Naive thymus-derived CD8-positive, alpha-beta T cell (primary cell): ENCODE measurements at places on chromosomes 7 and 10.

GRCh38 chr7:7653593-7654187 lies 13.1 kb downstream of the UMAD1 start:
- no peak overlapping the region for H3K4me3 ChIP-seq
- no peak for DNase-seq
- no peak overlapping the region for H3K27ac ChIP-seq
- no peaks in the 10 kb centered on the region for H3K27me3 ChIP-seq
- peaks cover 21% of the 10 kb centered on the region for H3K36me3 ChIP-seq

DNA sequence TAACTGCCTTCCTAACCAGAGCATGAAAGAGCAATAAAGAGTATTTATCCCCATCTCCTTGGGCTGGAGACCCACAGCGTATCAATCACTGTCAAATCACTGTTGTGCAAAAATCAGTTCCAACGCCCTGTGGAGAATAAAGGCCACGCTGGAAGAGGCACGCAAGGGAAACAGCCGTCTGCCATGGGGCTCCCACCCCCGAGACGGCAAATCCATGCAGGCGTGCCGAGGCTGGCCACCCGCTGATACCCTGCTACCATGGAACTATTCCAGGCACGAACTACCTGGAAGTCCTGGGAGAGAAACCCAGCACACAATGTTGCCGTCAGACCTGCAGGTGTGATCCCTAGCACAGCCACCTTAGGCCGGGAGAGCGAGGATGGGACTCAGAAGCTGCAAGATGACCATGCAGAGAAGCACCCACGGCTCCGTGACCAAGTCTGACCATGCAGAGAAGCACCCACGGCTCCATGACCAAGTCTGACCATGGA lies 185.3 kb downstream of the DIP2C start:
- no peaks in the 10 kb centered on the region for H3K36me3 ChIP-seq
- H3K27me3 ChIP-seq, result peaks cover 3% of the 10 kb centered on the region
- H3K27ac ChIP-seq, result no peak overlapping the region
- no peak for DNase-seq

DNA sequence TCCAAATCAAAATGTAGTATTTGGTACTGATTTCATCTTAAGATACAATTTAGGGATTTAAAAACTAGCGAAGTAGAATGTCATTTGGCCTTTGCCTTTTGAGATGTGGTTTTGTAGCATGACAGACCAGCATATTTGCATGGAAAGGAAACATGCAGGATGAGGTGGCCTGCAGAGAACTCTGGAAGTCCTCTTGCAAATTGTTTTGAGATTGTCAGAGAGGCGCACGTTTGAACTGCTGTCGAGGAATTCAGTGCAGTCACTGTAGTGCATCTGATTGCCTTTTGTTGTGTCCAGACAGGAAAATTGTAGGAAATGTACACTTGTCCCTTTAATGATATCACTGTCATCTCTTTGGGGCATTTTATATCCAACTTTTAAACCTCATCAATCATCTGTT lies 136.7 kb downstream of the CELF2 start:
- peak overlapping the region; percentile 72 for H3K27ac ChIP-seq
- DNase-seq, result no peak
- H3K4me3 ChIP-seq, result peak overlapping the region; percentile 40
- H3K27me3 ChIP-seq, result no peaks in the 10 kb centered on the region
- no peaks in the 10 kb centered on the region for H3K36me3 ChIP-seq

- H3K4me3 ChIP-seq, result no peak overlapping the region
- H3K4me1 ChIP-seq, result peaks cover 13% of the 10 kb centered on the region
- H3K36me3 ChIP-seq, result no peaks in the 10 kb centered on the region
- H3K27me3 ChIP-seq, result peaks cover 68% of the 10 kb centered on the region
- DNase-seq, result no peak
- no peak overlapping the region for H3K27ac ChIP-seq
Observed at GRCh38 chr10:692682-693351, 3.3 kb upstream of the DIP2C start.

DNA sequence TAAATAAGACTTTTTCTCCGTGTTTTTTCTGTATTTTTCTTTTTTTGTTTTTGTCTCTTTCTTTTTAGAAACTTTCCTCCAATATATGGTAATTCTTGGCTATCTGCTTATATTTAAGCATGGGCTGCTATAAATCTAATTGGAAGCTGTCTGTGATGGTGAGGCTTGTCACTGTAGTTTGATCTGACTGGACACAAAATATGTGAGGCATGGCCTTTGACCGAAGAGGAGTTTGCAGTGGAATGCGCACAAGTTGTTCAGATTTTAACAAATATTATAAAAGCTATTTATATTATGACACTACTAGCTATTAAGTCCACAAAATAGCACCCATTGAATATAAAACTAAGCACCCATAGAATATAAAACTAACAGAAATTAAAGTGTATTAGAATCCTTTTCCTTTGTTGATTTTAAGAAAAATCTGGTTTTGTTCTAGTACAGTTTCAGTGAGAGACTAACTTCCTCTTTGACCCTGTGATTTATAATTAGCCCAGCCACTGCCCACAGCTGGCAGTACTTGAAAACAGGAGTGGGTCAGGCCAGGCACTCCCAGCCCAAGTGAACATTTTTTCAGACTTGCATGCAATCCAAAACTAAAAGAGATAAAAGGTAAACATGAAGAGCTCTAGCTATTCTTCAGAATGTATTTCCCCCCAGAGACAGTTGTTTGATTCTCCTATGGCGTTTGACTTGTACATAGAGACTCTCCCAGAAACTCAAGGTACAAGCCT lies 69.9 kb upstream of the FGL2 start:
- no peaks in the 10 kb centered on the region for H3K27me3 ChIP-seq
- H3K4me3 ChIP-seq, result no peak overlapping the region
- peaks cover 31% of the 10 kb centered on the region for H3K36me3 ChIP-seq
- no peak for DNase-seq

DNA sequence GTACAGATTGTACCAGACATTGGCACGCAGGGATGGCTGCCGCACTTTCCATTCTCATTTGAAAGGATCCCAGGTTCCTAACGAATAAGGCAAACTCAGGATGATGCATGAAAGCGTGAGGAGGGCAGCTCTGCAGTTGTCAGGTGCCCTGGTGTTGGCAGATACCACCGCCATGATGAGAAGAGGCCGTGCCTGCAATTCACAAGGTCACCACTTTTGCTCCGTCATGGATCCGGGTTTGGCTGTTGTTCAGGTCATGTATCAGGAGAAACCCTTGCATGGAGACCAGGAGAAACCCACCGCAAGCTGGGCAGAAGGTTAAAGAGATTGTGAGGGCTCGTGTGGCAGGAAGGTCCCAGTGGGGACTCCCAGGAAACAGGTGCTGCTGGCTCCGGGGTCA lies 233.2 kb downstream of the KLF6 start:
- no peak overlapping the region for H3K27ac ChIP-seq
- no peaks in the 10 kb centered on the region for H3K27me3 ChIP-seq
- DNase-seq, result no peak

- H3K27me3 ChIP-seq, result peaks cover 19% of the 10 kb centered on the region
- no peak overlapping the region for H3K4me3 ChIP-seq
- H3K27ac ChIP-seq, result no peak overlapping the region
- H3K4me1 ChIP-seq, result no peaks in the 10 kb centered on the region
Observed at GRCh38 chr10:128386816-128387604, 260.8 kb upstream of the MKI67 start.

- no peak for DNase-seq
- peaks cover 17% of the 10 kb centered on the region for H3K4me1 ChIP-seq
- no peak overlapping the region for H3K27ac ChIP-seq
- peaks cover 14% of the 10 kb centered on the region for H3K36me3 ChIP-seq
- no peaks in the 10 kb centered on the region for H3K27me3 ChIP-seq
- H3K4me3 ChIP-seq, result no peak overlapping the region
Observed at GRCh38 chr10:5942474-5942873, 34.9 kb downstream of the IL15RA start.

- no peak within 1 kb of the TSS for H3K27ac ChIP-seq
- peaks cover 2% of the 10 kb centered on the region for H3K4me1 ChIP-seq
- no peaks in the 10 kb centered on the region for H3K27me3 ChIP-seq
- no peaks in the 10 kb centered on the region for H3K36me3 ChIP-seq
Observed at GRCh38 chr10:67837541-67838314, at the start of gene DNAJC12. Gene DNAJC12, minus strand, starts transcription at chr10:67838188. Its CDS starts 177 bp downstream, at chr10:67838011.

DNA sequence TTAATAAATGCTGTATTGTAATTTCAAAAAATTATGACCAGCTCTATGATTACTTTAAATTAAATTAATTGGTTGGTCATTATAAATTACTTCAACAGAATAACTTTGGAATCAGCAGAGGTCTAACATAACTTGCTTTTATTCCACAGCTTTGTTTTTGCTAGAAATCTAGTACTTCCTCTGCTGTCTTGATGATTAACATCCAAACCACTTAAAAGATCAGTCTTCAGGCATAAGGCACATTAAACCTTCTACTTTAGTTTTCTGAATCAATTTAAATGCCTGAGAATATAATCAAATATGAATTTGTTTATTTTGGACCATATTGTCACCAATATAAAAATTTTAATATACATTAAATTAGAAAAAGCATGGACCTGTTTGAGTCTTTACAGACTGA lies 465.3 kb downstream of the ARL4A start:
- no peaks in the 10 kb centered on the region for H3K27me3 ChIP-seq
- H3K36me3 ChIP-seq, result no peaks in the 10 kb centered on the region
- H3K4me1 ChIP-seq, result peaks cover 5% of the 10 kb centered on the region
- no peak for DNase-seq
- H3K27ac ChIP-seq, result no peak overlapping the region
- no peak overlapping the region for H3K4me3 ChIP-seq

- no peak overlapping the region for H3K27ac ChIP-seq
- H3K4me3 ChIP-seq, result no peak overlapping the region
- no peak for DNase-seq
- H3K36me3 ChIP-seq, result no peaks in the 10 kb centered on the region
- peaks cover 11% of the 10 kb centered on the region for H3K27me3 ChIP-seq
Observed at GRCh38 chr10:58081353-58081752, 186.3 kb downstream of the IPMK start.

- DNase-seq, result no peak
- peak overlapping the region; percentile 90 for H3K4me3 ChIP-seq
- H3K27ac ChIP-seq, result peak overlapping the region; percentile 96
- no peaks in the 10 kb centered on the region for H3K36me3 ChIP-seq
Observed at GRCh38 chr7:7761974-7762779, 43.8 kb upstream of the RPA3 start.

- H3K27ac ChIP-seq, result no peak overlapping the region
- H3K4me1 ChIP-seq, result no peaks in the 10 kb centered on the region
- no peak for DNase-seq
- no peaks in the 10 kb centered on the region for H3K36me3 ChIP-seq
- H3K27me3 ChIP-seq, result peaks cover 21% of the 10 kb centered on the region
- no peak overlapping the region for H3K4me3 ChIP-seq
Observed at GRCh38 chr10:121076776-121077715, 225.9 kb downstream of the WDR11 start.

DNA sequence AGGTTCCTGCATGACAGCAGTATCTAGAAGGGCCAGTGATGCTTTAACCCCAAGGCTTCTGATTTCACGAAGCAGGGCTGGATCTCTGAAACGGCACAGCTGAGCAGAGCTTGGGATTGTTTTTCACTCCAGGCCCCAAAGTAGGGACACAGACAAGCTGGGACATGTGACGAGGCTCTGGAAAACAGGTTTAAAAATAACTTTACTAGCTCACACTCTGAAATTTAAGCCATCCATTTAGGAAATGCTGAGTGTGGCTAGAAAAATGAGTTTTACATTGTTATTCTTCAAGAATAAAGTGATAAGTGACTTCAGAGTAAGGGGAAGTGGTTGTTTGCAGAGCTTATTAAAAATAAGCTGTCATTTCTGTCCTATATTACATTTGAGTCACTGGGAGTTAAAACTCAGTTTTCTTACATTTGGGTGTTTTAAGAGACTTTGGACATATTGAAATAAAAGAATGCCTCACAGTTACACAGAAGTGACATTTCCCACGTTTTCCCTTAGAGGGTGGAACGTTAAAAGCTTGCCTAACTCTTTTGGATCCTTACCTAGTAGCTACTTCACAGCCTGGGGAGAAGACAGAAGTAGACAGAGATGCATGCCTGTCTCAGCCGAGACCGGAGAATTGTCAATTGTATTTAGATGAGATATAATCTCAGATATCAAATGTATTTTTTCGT lies 107.8 kb downstream of the GALNT17 start:
- no peaks in the 10 kb centered on the region for H3K27me3 ChIP-seq
- H3K4me1 ChIP-seq, result no peaks in the 10 kb centered on the region
- no peak overlapping the region for H3K27ac ChIP-seq

DNA sequence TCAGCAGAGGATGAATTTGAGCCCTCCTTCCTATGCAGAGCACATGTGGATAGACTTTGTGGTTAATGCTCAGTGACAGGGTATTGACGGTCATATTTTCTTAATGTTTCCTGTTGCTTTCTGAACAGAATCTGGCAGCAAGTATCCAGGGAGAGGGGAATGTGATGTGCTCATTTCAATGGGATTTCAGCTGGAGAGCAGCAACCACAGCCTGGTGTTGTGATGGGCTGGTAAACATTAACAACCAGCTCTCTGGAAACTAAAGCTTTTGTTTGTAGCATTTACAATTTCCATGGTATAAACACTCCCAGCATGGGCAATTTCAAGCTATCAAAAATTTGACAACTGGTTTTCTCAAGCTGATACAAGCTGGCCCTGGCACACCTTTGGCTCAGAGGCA lies 215.9 kb downstream of the SH2D4B start:
- DNase-seq, result no peak
- no peaks in the 10 kb centered on the region for H3K4me1 ChIP-seq
- H3K27me3 ChIP-seq, result peaks cover 22% of the 10 kb centered on the region
- H3K4me3 ChIP-seq, result no peak overlapping the region

- H3K27me3 ChIP-seq, result no peaks in the 10 kb centered on the region
- no peak overlapping the region for H3K4me3 ChIP-seq
- H3K4me1 ChIP-seq, result no peaks in the 10 kb centered on the region
- DNase-seq, result no peak
- no peaks in the 10 kb centered on the region for H3K36me3 ChIP-seq
Observed at GRCh38 chr7:148901178-148901577, 17.1 kb upstream of the EZH2 start.

- H3K27me3 ChIP-seq, result no peaks in the 10 kb centered on the region
- DNase-seq, result no peak
- no peak overlapping the region for H3K4me3 ChIP-seq
- no peaks in the 10 kb centered on the region for H3K36me3 ChIP-seq
- no peak overlapping the region for H3K27ac ChIP-seq
Observed at GRCh38 chr10:97567891-97568290, 4.7 kb upstream of the ANKRD2 start.

DNA sequence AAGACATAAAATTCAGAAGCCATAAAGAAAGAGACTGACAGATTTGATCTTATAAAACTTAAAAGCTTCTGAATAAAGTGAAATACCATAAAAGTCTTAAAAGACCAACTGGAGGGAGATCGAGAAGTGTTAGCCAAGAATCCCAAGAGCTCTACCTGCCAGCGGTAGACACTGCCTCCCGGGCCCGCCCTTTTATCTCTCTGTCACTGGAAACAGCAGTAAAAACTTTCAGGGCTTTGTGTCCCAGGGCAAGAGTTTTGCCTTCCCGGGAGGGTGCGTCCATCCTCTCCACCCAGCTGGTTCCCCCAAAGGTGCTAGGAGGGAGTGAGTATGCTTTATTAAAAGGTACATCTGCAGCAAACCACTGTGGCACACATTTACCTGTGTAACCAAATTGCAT lies 5.8 kb downstream of the PLA2G12B start:
- H3K36me3 ChIP-seq, result no peaks in the 10 kb centered on the region
- no peak overlapping the region for H3K27ac ChIP-seq
- no peak overlapping the region for H3K4me3 ChIP-seq
- peaks cover 12% of the 10 kb centered on the region for H3K27me3 ChIP-seq

- DNase-seq, result no peak
- peak overlapping the region; percentile 3 for H3K27ac ChIP-seq
- H3K4me1 ChIP-seq, result peaks cover 64% of the 10 kb centered on the region
- H3K4me3 ChIP-seq, result peak overlapping the region; percentile 33
Observed at GRCh38 chr10:3071405-3072198, 4.3 kb downstream of the PFKP start.
